ENCODE measurements at places on chromosomes 12 and 14.

GRCh38 chr14:84323450-84323849 lies 1206.5 kb upstream of the FLRT2 start:
- no peak for DNase-seq

- DNase-seq: peak; percentile 76
Measured at GRCh38 chr12:64826234-64826633, 1.8 kb downstream of the TBC1D30 start.

DNA sequence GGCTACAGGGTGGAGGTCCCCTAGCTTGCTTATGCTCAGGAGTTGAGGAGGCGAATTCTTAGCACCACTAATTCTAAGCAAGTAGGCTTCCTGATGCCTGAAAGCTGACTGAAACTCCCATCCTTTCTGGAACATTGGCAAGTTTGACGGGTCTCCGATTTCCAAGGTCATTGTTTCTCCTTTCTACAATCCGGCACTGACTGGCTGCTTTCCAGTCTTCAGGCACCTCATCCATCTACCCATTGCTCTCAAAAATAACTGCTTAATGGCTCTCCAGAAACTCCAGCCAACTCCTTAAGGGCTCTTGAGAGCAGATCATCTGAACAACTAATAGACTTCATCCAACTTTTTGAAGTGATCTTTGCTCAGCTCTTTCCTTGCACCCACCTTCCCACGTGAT lies 13.3 kb downstream of the REM2 start:
- no peak for DNase-seq

DNA sequence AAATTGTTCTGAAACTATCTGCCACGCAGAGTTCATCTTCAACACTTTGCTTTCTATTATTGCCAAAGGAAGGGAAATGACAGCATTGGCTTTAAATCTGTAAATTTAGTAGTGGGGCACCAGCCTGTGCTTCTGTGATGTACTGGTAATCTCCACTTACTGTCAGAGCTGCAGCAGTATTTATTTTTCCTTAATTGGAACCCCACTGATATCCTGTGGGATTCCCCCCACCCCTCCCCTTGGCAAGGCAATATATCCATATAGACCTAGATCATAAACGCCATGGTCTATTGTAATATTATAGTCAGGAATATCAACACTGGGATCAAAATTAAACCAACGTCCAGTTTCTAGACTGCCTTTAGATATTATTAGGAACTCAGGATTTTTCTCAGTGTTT lies 96.7 kb downstream of the RMST start:
- no peak for DNase-seq

DNA sequence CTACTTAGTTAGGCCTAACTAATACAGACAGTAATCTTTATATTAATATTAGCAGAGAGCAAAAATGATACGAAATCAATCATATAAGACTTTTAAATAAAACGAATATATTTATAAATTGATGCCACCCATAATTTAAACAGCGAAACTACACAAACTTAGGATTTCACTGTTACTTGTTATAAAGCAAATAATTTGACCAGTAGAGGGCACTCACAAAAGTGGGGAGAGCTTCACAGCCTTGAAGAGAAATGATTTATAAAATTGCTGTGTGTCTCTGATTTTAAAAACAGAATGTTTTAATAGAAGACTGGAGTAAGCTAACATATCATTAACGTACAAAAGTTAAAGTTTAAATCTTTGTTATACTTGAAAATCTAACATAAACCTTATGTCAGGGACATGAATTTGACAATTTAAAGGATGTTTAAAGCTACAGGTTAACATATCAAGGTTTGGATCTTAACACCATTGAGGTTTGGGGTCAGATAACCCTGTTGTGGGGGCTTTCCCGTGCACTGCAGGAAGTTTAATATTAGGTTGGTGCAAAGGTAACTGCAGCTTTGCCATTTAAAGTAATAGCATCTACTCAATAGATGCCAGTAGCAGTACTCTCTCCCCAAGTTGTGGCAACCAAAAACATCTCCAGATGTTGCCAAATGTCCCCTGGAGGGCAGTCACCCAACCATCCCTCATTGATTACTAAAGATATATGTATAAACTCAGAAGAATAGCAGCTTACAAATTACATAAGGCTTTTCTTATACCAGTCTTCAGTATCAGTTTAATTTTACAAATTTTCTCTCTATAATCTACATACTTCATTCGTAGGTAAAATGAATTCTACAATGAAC lies 9.3 kb downstream of the KRAS start:
- DNase-seq: no peak

- DNase-seq: no peak
Measured at GRCh38 chr12:119674560-119674959, 6.6 kb downstream of the PRKAB1 start.

DNA sequence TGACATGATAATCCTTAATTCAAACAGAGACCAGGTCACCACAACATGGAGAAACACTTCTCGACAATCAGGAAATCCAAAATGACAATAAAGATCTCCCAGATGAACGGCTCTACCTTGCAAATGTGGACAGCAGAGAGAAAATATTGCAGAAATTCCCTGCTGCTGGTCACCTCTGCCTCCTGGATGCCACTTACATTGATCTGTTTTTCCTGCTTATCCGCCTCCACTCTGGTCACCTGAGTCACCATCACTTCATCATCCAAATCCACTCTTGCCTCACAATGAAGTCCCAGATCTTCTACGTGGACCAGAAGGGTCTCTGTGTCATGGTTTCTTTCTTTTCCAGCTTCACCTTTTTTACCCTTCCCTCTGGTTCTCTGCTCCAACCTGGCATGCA lies 21.1 kb downstream of the TTC9 start:
- no peak for DNase-seq

GRCh38 chr12:129549656-129550055 lies 354.2 kb downstream of the TMEM132D start:
- DNase-seq: no peak

GRCh38 chr12:49260166-49260565 lies 4.7 kb upstream of the TUBA1C start:
- no peak for DNase-seq

DNA sequence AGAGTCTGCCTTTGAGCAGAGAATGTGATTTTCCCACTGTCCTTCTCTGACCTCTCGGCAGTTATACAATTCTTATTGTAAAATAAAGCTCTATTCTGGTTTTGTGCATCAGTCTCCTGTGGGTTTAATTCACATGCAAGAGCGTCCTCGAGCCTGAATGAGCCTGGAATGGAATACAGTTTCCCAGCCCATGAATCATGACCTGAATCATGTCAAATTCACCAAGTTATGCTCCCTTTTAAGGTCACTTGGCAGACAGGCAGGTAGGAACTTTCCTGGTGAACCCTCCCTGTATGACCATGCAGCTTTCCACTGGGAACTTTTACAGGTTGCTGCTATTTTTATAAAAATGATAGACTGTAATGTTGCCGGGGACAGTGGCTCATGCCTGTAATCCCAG lies 41.7 kb downstream of the BICD1 start:
- DNase-seq: no peak

GRCh38 chr14:29310210-29310609 lies 543.6 kb downstream of the FOXG1 start:
- no peak for DNase-seq

GRCh38 chr12:118514297-118514696 lies 137.9 kb downstream of the SUDS3 start:
- DNase-seq: no peak

DNA sequence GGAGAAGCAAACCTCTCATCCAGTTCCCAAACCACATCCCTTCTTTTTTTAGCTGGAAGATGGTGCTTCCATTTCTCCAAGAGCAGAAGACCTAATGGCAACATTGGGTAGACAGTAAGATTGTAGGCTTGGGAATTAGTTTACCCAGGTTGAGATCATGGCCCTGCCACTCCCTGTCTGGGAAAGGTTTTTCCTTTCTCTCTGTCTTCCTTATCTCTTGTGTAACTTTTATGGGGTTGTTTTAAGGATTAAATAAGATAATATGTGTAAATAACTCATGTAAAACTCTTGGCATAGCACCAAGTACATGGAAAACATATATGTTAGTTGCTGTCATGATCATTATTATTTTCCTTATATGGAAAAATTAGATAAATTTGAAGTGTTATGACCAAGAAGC lies 23.2 kb upstream of the PSMA6 start:
- no peak for DNase-seq

Measured in activated CD4-positive, alpha-beta T cell treated with anti-CD3 and anti-CD28 coated beads for 48 hours (primary cell).